Activated naive CD8-positive, alpha-beta T cell treated with anti-CD3 and anti-CD28 coated beads, Interleukin-2, amount 50 U/mL, for 16 hours (primary cell): ENCODE measurements at places on chromosomes 11 and 22.

GRCh38 chr11:78460471-78460870 lies 42.9 kb upstream of the GAB2 start:
- DNase-seq = no peak

DNA sequence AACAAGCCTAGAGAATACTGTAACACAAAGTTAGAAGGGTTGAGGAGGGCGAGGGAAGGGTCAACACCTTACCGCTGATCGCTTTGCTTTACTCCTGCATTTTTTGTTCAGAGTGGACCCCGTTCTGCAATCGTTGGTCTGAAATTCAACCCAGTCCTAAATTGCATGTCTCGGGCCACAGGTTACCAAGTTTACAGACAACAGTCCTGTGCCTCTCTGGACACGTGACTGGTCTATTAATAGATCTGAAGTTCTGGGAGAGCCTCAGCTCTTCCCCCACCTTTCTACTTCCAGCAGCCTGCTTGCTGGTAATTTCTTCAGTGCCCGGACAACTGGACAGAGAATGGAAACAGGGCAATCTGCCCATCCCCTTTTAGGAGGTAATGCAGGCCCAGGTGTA lies 74.2 kb downstream of the STIM1 start:
- DNase-seq = no peak

DNA sequence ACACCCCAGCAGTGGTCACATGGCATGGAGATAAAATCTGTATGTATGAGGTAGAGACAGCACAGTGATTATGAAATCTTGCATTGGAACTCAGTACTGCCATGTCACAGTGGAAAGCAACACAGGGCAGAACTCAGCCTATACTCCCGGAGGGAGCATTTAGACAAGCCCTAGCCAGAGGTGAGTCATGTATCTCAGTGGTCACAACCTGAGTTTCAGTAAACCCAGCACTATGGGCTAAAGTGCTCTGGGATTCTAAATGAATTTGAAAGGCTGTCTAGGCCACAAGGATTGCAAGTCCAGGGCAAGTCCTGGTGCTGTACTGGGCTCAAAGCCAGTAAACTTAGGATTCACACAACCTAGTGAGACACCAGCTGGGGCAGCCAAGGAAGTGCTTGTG lies 1717.1 kb upstream of the RAG2 start:
- DNase-seq = no peak

GRCh38 chr11:32852207-32852606 lies 22.5 kb downstream of the PRRG4 start:
- DNase-seq = no peak

- DNase-seq = no peak
Observed at GRCh38 chr22:19517919-19518611, 6.1 kb downstream of the CLDN5 start.

DNA sequence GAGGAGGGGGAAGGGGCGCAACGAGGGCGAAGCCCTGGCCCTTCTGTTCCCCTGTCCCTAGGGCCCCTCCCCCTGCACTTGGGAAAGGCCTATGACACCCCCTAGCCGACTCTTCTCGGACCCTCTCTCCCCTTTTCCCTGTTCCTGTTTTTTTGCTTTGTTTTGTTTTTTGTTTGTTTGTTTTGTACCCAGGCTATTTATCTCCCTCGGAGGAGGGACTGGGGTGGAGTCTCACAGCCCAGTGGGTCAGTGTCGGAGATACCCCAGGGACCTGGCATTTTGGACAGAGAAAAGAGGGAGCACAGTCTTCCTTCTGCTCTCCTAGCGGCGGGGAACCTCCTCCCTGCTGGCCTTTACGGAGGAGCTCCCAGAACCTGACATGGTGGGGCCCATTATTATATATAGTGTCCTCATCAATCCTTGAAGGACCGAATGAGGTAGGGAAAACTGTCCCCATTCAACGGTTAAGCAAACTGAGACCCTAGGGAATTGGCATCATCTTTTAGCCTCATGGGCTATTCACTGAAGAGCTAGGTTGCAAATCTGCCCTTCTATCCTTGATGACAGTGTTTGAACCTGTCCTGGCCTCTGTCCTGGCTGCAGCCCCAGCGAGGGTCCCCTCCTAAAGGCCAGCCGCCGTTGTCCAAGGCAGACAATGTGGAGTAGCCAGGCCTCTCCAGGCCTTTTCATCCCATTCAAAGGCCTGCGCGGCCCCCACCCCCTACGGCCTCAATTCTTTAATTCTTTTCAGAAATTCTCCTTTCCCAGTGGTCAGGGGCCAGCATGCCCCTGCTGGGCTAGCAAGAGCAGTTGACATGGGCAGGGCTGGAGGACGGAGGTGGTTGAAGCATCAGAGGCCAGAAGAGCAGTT lies 911 bp downstream of the EMID1 start:
- DNase-seq = no peak

GRCh38 chr11:22685111-22685510 lies 18.7 kb downstream of the GAS2 start:
- DNase-seq = no peak

- DNase-seq = no peak
Observed at GRCh38 chr11:134701564-134702165, 289.6 kb upstream of the B3GAT1 start.

DNA sequence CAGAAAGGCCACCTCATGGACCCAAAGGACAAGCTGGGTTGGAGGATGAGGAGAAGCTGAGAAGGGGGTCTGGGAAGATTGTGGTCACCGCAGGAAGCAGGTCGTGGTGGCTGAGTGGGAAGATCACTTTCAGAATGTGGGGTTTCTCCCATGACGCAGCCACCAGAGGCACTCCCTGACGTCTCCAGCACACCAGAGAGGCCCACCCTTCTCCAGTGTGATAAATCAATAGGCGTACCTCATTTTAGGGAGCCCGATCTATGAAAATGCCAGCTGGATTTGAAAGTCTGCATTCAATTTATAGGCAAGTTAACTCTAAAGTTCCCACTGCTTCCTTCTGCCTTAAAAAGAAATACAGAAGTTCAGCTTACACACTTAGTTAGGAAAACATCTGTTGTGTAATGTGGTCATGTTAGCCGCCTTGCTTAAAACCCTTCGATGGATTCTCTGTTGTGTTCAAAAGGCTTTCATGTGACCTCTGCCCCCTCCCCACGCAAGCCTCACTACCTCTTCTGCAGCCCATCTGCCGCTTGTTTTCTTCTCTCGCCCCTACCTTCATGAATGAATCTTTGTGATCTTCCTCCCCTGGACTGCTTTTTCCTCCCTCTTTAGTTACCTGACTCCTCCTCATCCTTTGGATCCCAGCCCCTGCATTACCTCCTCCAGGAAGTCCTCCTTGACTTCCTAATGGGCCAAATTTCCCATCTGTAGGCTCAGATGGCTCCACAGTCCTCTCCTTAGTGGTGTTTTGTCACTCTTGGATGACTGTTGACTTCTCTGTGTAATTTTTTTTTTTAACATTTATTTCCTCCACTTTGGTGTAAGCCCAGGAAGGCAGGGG lies 10.7 kb downstream of the TSPAN18 start:
- DNase-seq = no peak

- no peak for DNase-seq
Observed at GRCh38 chr11:32184723-32185376, 94.0 kb downstream of the RCN1 start.
